GM12892 (cell line): ENCODE measurements at places on chromosomes 12 and 14.

- DNase-seq, result no peak
These were observed 720.7 kb upstream of the LMO3 start for GRCh38 chr12:17326649-17327048.

- no peak for DNase-seq
These were observed 98.4 kb downstream of the GTF2A1 start for GRCh38 chr14:81122326-81122725.

GRCh38 chr12:91577586-91578539, 395.2 kb upstream of the DCN start:
- no peak for DNase-seq

- DNase-seq, result no peak
These were observed 146.8 kb upstream of the RASSF8 start for GRCh38 chr12:25811656-25812126.

DNA sequence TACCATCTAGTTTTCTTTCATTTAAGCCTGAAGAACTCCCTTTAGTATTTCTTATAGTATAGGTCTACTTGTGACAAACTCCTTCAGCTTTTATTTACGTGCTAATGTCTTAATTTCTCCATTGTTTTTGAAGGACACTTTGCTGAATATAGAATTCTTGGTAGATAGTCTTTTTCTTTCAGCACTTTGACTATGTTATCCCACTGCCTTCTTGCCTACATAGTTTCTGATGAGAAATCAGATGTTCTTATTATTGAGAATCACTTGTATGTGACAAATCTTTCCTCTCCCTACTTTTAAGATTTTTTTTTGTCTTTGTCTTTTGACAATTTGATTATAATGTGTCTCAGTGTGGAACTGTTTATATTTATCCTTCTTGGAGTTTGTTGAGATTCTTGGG, 5.1 kb upstream of the MIS18BP1 start:
- no peak for DNase-seq

DNA sequence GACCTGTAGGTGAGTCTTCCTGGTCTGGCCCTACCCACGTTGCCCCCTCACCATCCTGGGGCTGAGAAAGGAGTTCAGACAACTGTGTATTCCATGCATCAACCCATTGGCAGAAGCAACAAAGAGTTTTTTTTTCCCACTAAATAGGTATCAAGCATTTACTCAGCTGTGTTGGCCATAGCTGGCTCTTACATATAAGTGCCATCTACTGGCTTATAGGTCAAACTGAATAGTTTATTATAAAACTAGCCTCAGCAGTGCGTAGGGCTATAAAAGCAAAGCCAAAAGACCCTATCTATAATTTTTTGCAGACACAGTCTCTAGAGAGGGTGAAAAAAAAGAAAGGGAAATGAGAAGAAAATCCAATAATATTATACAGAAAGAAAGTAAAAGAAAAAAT, 765.2 kb upstream of the MGAT4C start:
- no peak for DNase-seq

GRCh38 chr12:120834489-120835303, 69.5 kb downstream of the SPPL3 start:
- DNase-seq, result no peak

DNA sequence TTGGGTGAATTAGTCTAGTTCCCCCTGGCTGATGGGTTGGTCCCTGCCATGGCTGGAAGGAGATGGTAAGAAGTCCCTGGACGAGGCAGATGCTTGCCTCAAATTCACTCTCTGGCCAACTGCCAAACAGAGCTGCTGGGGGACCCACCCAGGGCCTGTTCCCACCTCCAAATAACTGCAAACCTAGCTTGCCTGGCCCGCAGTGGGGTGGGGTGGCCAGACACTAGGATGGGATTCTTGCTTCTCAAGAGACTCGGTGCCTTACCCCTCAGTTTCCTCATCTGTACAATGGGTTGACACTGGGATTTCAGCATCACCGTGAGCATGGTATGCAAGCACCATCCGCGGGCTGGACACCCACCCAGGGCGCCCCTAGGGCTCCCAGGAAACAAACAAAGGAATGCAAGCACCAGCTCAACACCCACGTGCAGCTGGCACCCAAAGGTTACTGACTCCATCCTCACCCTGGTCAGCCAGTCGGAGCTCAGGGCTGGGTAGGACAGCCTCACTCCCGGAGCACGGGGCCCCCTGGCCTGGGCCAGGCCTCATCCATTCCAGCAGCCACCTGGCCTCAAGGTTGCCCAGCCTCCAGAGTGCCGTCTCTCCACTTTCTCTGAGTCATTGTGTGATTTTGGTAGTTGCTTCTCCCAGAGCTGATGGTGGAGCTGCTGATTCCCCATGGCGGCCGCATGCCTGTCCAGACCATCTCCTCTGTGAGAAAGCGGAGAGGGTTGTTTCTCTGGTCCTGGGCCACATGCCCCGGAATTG, 205.2 kb upstream of the RTL1 start:
- no peak for DNase-seq

DNA sequence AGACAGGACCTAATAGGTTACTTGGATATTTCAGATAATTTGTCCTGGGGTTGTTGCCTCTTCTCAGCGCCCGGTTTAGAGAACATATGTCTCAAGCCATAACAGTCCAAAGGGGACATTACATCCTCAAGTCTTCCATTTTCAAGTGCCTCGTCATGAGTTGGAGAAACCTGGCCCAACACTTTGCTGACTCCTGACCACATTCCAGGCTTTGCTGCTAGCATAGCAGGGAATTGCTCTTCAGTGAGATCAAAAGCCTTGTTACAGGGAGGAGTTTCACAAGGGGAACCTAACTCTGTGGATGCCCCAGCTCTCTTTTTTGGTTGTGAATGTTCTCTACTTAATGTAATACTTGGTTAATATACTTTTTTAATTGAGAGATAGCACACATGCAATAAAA, 8.2 kb upstream of the MMP19 start:
- DNase-seq, result no peak

DNA sequence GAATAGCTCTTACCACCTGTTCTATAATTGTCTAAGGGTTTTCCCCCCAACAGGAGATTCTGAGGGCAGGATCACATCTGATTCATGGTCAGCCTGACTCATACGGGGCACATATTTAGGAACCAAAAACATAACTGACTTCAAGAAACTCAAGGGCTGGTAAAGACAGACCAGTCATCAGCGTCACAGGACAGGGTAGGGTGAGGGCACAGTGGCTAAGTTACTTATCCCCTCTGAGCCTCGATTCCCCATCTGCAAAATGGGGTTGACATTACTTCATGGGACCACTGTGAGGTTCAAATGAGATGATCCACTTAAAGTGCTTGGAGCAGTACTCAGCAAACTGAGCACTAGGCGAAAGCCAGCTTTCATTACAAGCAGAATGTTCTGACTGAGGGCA, 606 bp downstream of the CINP start:
- peak; percentile 36 for DNase-seq

GRCh38 chr12:8030189-8030588, 2.3 kb upstream of the FOXJ2 start:
- DNase-seq, result no peak

- no peak for DNase-seq
These were observed 178.6 kb downstream of the KSR2 start for GRCh38 chr12:117790198-117790597.

DNA sequence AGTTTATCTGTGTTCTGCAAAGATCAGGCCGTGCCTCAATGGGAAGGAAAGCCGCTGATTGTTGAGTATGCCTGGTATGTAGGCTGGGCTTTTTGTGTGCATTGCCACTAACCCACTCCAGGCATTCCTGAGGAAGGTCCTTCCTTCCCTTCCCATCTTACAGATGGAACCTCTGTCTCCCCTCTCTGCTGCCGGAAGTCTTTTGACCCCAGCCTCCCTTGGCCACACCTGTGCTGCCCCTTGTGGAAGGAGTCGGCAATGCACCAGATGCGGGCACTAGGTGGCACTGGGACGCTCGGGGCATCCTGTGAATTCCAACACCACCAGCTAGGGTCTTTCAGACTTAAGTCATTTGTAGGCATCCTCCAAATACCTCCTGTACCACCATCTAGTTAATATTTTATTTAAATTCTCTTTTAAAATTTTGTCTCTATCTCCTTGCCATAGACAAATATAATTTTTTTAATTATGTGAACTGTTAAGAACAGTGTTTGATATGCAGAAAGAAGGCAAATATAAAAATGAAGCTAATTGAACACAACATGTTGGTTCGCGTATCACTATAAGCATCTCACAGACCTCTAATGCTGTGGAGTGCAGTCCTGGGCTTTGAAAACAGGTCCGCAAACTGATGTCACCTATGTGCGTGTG, 99.6 kb downstream of the RIN3 start:
- no peak for DNase-seq

GRCh38 chr12:95601091-95601961, 50.0 kb upstream of the USP44 start:
- DNase-seq, result no peak

DNA sequence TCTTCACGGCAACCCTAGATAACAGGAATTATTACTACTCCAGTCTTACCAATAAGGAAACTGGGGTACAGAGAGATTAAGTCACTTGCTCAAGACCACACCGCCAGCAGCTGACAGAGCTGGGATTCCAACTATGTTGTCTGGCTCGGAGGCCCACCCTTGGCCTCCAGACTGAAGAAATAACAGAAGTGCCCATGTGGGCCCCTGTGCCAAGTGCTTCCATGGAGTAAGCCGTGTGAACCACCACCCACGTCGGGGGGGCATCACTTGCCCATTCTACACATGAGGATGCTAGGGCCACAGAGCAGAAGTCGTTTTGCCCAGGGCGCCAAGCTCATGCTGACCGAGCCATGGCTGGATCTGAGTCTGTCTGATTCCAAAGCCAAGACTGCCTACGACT, 926 bp upstream of the CMKLR1 start:
- DNase-seq, result no peak

- no peak for DNase-seq
These were observed 57.4 kb downstream of the SLC15A5 start for GRCh38 chr12:16220120-16220519.

DNA sequence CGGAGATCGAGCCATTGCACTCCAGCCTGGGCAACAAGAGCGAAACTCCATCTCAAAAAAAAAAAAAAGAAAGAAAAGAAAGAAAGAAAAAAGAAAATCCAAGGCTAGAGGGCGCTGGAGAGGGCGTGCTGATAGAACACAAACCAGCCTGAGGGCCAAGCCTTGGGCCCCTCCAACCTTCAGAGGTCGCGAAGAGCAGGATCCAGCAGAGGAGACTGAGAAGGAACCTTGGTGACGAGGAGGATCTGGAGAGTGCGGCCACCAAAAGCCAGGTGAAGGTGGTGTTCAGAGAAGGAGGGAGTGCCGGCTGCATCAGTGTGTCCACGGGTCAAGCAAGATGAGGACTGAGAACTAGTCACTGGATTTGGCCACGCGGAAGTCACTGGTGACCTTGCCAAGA, 4.1 kb upstream of the DYNC1H1 start:
- DNase-seq, result no peak

DNA sequence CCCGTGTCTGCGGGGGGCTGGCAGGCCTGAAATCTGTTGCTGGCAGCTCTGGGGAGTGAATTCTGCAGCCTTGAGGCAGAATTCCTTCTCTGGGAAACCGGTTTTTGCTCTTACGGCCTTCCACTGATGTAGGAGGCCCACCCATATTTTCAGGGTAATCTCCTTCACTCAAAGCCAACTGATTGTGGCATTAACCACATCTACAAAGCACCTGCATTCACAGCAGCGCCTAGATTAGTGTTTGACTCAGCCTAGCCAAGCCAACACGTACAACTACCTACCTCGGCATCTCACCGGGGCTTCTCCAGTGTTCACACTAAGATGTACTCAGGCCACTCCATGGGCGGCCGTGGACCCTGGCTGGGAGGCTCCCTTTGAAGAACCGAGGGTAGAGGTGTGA, 15.8 kb downstream of the C12orf43 start:
- DNase-seq, result no peak

GRCh38 chr14:39374851-39375250, 57.4 kb downstream of the FBXO33 start:
- DNase-seq, result no peak

- no peak for DNase-seq
These were observed 22.4 kb downstream of the RXYLT1 start for GRCh38 chr12:63802012-63802608.

DNA sequence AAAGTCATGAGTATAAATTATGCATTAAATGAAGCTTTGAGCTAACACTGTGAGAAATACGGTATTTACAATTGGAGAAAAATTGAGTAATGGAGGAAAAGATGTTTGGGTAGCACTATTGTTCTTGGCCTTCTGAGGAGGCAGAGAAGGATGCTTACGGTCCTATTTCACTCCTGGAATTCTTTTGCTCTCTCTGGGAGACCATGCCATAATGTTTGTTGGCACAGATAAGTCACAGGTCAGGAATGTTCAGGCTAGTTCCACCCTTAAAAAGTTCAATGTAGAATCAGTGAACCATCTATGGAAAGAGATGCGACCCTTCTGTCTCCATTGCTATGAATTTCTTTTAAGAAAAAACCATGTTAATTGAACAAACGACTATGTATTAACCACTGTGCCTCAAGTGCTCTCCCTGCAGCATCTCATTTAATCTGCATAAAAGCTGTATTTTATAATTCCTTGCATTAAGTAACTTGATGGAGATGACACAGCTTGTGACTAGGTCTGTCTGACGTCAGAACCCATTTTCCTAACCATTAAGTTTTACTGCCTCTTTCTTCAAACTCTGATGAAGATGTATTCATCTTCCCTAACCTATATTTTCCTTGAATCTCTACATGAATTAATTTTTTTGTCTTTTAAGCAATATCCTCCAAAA, 9.5 kb downstream of the BATF start:
- no peak for DNase-seq

GRCh38 chr12:41460906-41461305, 272.8 kb downstream of the PDZRN4 start:
- DNase-seq, result no peak

- no peak for DNase-seq
These were observed 1122.4 kb upstream of the USP15 start for GRCh38 chr12:61137677-61138414.

DNA sequence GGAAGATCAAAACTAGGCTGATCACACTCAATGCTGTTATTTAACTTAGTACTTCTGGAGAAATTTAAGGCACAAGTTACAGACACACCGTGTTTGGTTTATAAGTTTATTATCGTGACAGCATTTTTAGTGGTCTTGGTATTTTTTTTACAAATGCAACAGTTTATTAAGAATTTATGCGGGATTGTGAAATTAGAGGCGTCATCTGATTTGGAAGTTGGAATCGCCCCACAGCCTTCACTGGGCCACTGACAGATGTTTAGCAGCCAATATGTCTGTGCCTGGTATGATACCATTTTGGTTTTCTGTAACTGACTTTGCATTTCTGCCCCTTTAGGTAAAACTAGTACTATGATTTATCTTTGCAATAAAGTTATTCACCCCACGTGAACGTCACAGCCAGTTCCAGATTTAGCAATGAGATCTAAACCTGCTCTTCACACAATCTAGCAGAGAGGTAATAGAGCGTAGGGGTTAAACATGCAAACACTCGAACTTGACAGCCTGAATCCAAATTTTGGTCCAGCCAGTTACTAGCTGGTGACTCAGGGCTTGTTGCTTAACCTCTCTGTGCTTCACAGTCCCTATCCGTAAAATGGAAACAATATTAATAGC, 73.2 kb upstream of the SSTR1 start:
- DNase-seq, result no peak
